ENCODE measurements at places on chromosomes 2 and 18.

- no peak for DNase-seq
Observed at GRCh38 chr2:156147594-156148330, 184.8 kb downstream of the NR4A2 start.

- DNase-seq = no peak
Observed at GRCh38 chr2:126227250-126227649, 428.7 kb upstream of the GYPC start.

DNA sequence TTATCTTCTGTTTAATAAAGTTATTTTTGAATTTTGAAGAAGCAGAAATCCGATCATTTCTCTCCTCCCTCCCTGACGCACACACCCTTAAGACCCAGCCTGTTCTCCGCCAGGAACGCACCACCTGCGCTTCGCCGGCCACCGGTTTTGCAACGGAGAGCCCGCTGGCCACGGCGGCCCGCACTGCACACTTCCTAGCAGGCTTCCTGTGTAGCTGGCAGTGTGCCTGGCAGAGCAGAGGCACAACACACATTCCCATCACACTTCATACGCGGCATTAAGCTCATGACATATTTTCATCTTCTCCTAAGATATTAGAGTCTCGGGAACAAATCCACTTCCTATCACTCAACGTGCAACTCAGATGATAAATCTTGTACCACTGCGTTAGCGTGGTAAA lies 148.0 kb downstream of the HDAC4 start:
- no peak for DNase-seq

DNA sequence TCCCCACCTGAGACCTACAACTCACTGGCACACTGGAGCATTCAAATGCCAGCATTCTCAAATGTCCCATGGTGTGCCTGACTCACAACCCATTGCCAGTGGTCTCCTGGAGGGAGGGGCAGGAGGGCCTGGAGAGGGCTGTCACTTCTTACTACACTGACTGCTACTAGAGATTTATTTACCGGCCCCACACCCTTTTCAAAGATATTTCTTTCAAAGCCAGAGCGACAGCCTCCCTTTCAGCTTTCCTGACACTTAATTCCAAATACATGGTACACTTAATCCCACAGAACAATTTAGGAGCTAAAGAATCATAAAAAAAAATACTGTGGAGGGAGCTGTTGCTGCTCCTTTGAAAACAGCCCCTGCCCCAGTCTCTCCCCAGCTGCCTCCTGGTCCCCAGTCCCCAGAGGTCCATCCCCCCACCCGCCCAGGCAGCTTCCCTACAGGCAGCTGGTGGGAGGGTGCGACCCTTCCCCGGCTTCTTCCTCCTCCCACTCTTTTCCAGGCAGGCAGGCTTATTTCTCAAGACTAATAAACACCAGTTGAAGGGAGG lies 129.1 kb upstream of the SMAD2 start:
- DNase-seq = no peak

DNA sequence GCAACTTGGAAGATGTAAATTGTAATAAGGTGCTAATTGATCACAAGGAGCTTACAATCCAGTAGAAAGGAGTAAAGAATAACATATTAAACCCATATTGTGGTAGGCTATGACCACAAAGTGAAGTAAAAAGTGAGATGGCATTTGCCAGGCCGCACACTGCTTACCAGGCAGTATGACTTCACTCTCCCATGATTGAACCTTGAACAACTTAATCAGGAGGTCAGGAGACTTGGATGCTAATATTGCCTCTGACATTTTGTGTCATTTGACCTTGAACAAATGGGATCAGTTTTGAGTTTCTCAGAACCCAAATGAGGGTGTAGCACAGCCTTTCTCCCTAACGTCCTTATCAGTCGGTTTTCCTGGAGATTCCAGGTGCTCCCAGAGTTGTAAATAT lies 44.0 kb downstream of the SLC9A2 start:
- no peak for DNase-seq

- no peak for DNase-seq
Observed at GRCh38 chr2:205759732-205760131, 77.4 kb downstream of the NRP2 start.

DNA sequence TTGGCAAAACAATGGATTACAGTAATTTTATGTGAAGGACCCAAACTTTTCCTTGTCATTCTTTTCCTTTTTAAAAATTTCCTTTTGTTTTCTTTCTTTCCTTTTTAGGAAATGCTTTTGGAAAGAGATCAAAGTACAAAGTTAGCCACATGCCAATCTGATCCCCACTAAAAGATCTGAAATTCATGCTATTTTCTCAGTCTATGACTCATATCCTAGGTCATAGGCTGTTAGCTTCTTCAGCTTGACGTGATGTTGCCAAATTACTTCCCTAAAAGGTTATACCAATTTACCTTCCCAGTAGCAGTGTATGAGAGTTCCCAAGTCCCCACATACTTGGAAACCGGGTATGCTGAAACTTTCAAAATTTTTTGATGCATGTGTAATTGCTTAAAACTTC lies 355.3 kb downstream of the INSIG2 start:
- DNase-seq = no peak

- no peak for DNase-seq
Observed at GRCh38 chr2:27154488-27154887, 5.7 kb downstream of the TCF23 start.

DNA sequence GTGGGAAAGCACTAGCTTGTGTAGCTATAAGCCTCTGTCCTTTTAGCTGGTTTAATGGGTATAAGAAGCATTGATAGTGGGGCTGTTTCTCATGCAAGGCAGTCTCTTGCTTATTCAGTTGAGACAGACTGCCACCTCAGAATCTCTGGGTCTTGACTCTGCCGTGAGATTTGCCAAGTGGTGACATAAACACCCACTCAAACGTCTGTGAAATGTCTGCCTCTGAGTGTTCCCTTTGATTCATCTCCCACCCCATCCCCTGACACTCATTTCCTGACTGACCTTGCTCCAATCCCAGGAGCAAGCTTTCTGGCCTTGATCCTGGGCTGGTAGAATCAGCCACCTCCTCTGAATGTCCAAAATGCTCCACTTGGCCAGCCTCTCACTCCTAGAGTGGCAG lies 141.9 kb upstream of the RBMS1 start:
- no peak for DNase-seq
